ENCODE measurements at places on chromosomes 3 and 15.

DNA sequence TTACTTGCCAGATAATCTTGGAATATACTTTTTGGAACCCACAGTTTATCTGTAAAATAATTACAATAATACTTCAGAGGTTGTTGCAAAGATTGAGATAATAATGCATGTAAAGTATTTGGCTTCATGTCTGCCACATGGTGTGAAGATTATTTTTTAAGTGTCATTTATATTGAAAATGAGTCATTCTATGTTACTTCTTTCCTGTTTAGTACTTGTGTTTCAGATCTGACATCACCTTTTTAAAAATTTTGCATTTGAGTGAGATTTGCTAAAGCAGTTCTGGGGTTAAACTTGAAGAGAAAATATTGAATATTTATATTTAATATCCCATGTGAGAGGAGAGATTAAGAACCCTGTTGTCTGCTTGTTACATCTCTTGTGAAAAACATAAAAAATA, 31.2 kb downstream of the IQGAP1 start:
- DNase-seq = no peak

- no peak for DNase-seq
Measured at GRCh38 chr3:71114610-71115009, 468.9 kb downstream of the FOXP1 start.

GRCh38 chr15:78361771-78362506, 21.8 kb downstream of the CRABP1 start:
- no peak for DNase-seq

DNA sequence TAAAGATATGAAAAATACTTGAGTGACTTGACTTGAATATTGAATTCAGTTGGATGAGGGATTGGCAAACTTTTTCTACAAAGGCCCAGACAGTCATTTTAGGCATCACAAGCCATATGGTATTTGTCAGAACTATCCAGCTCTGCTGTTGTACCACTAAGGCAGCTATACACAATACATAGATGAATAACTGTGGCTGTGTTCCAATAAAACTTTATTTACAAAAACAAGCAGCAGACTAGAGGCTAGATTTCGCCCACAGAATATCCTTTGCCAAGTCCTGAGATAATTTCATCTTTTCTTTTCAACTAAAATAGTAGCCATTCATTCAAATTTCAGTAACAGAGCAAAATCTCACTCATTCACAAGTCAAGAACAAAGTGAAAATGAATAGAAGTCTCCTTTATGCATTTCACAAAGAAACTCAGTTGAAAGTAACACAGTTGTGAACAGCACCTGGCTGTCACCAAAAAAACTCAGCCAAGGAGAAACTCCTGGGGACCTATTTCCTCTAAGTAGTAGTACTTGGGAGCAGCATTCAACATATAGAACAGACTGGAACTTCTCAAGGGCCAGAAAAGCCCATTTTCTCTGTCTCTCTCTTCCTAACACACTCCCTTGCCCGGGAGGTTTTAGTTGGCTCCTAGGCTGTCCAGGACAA, 56.3 kb downstream of the OSBPL10 start:
- no peak for DNase-seq

DNA sequence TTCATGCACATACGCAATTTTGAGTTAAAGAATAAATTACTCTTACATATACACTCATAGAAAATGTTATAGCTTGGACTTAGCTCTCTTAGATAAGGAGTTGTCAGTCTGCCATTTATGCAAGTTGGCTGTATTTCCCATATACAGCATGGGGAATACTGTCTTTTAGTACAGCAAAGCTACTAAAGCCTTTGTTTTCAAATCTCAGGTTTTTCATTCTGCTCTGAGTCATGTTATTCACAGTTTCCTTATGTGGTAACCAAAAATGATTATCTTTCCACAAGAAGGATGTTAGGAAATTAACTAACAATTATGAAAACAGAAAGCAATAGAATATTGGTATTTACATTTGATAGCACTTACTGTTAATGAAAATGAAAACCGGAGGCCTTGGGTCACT, 4.3 kb upstream of the TIPARP start:
- no peak for DNase-seq

DNA sequence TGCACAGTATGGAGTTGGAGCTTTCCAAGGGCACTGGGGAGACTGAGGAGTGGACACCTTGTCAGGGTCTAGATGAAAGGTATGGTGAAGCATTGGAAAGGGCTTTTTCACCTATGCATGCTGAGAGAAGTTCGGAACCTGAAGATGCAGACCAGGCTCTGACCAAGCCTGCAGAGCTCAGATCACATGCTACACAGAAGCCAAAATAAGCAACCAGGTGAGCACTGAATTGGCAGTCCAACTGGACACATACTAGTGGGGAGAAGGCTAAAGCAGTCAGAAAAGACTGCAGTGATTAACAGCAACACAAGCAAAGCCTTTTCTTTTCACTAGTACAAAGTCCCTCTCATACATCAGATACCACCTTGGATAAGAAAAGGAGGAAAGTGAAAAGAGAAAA, 238.3 kb upstream of the PLSCR5 start:
- DNase-seq = no peak

- DNase-seq = no peak
Measured at GRCh38 chr3:112327371-112327951, 5.5 kb upstream of the CD200 start.
